ENCODE measurements at places on chromosomes 3 and 15. TPM values are rescaled to one million over a fixed set of nuclear protein-coding genes. Genes with fewer than 3 reads are reported as not detected.

DNA sequence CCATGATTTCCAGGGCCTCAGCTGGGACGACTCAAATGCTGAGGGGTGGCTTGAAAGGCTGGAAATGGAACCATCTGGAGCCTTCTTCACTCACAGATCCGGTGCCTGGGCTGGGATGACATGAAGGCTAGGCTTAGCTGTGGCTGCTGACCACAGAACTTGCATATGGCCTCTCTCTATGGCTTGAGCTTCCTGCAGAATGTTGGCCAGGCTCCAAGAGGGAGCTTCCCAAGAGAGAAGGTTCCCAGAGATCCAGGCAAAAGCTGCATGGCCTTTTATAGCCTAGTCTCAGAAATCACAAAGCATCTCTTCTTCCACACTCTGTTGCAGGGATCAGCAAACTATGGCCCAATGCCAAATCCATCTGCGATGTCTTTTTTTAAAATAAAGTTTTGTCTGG, 44.8 kb downstream of the GATM start:
- DNase-seq: peak; percentile 98

GRCh38 chr15:59999612-60000112, 4.4 kb upstream of the FOXB1 start:
- no peak for DNase-seq

DNA sequence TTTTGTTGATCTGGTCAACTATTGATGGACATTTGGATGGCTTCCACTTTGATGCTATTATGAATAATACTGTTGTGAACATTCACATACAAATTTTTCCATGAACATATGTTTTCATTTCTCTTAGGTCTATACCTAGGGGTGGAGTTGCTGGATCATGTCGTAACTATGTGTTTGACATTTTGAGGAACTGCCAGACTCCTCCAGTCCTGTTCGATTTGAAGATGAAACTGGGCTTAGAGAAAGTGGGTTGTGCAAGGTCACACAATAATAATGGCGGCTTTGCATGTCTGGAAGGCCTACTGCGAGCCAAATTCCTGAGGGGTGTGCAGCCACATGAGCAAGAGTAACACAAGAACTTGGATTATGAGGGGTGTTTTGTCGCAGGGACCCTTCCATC, 2.6 kb downstream of the TSEN2 start:
- no peak for DNase-seq

DNA sequence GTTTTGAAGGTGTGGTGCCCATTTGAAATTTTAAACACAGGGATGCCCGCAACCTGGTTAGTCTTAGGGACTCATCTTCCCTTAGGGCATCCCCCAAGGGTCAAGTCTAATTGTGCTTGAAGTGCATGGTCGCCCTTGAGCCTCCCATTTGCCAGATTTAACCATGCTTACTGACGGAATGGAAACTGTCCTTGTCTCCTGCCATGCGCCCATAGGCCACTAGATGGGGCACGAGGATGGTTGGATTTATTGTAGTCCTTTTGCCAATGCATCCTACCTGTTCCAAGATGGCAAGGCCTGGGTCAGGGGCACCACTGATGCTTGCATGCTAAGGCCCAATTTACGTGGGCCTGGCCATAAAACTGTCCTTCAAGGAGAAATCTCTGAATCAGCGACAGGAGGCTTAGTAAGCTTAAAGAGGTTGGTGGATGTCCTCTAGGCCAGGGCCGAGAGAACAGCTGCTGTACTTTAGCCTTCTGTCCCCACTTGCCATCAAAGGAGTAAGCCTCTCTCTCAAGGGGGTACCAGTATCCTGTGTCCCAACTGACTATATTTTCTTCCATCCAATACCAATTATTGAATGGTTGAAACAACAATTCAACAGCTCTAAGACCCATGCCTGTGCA, 355.4 kb downstream of the OTOL1 start:
- peak; percentile 74 for DNase-seq

DNA sequence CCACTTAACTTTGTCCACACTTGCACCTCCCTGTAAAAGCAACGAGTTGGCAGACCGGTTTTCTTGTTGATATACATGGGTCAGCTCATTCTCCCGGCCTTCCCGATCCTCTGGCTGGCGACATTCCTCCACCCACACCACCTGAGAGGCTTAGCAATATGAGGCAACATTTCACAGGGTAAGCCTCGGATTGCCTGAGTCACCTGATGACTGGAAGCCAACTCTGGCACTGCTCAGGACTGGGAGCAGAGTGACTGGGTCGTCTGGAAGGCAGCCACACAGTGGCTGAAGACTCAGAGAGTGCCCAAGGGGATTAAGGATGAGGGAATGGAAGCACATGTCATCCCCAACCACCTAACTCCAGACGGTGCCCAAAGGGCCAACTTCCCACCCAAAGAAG, 9.8 kb downstream of the HOMER2 start:
- DNase-seq: no peak

DNA sequence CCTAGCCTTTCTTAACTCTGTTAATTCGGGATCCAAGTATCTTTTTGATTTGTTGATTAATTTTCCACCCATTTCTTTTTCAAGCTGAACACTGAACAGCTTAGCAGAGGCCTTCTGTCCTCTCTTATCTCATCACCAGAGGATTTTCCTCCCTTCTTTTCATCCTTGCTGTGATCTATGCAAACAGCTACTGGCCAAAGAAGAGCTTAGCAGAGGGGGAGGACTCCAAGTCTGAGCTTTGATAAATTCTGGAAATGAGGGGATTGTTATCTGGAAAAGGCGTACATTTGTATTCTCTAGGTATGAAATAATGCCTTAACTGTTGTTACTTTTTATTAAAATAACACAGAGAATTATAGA, 13.4 kb downstream of the DZIP3 start:
- DNase-seq: no peak

DNA sequence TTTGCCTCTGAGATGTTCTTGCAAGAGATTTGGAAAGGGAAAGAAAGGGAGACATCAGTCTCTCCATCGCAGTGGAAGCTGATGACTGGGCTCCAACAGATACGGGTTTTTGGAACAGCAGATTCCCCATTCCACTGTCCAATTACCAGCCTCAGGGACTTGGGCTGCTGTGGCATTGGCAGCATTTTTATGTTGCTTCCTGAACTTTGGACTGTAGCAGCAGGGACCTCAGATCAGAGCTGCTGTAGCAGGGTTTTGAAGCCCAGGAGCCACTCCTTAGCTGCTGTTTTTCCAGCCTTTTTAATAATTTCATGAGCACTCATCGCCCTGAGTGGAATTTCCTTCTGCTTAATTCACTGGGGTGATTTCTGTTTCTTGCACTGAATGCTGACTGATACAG, 135.7 kb upstream of the SLCO3A1 start:
- no peak for DNase-seq

- DNase-seq: no peak
Observed at GRCh38 chr3:133851266-133851906, 44.3 kb downstream of the RAB6B start.

DNA sequence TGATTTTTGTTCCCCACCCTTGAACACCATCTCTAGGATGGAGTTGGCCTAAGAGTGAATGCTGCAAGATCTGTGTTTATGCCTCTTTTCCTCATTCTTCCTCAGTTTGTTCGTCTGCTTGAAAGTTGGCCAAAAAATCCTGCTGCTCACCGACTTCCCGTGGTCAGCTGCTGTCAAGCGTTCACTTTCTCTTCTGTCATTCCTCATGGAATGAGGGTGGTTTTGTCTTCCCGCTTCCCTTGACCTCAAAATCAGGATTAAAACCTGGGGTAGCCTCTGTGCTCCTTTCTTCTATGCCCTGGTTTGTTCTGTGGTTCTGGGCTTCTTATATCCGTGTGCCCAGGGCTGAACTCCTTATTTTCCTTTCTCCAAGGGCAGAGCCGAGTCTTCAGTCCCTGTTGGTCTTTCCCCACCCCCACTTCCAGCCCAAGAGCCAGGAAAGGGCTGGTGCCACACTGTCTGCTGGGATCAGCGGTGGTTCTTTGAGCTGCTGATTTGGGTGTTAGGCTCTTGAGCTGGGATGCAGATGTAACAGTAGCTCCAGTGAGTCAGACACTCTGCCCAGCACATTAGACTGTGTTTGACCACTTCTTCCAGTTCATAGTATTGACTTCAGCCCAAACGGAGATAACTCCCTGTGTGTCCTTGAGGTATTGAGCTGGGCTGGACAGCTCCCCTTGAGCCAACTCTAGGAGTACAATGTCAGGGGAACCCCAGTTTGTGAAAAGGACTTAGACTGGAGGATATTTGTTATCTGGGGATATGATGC, 2.3 kb downstream of the SERF2 start:
- DNase-seq: no peak

- DNase-seq: no peak
Observed at GRCh38 chr3:22380253-22380652, 629.2 kb upstream of the ZNF385D start.

GRCh38 chr3:48897460-48898376, 964 bp downstream of the SLC25A20 start:
- no peak for DNase-seq

- DNase-seq: no peak
Observed at GRCh38 chr15:65174509-65174908, 10.6 kb downstream of the CLPX start.

- no peak for DNase-seq
Observed at GRCh38 chr3:39278616-39278935, 1.3 kb downstream of the CX3CR1 start.

DNA sequence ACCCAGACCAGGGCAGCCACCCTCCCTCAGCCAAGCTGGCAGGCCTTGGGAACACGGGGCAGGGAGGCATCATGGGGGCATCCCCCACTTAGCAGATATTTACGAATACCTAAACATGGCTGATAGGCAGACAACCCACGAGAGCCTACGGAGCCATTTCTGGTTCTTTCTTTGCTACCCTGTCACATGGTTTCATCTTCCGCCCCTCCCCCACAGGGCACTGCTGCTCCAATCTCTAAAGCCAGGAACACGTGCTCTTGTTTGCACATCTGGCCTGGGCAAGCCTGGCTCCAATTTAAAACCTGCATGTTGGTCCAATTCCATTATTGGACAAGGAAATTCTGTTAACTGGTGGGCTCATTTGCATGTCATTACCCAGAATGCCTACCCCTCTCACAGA, 447.4 kb upstream of the NR2F2 start:
- DNase-seq: no peak

GRCh38 chr15:74904190-74904805, 2.4 kb downstream of the FAM219B start:
- DNase-seq: no peak

GRCh38 chr15:39797407-39797806, 14.8 kb upstream of the FSIP1 start:
- DNase-seq: no peak

GRCh38 chr3:183189641-183190040, 27.1 kb upstream of the LAMP3 start:
- DNase-seq: no peak

- DNase-seq: no peak
Observed at GRCh38 chr3:183163563-183163962, 1.0 kb upstream of the LAMP3 start.

GRCh38 chr15:62994975-62995681, 47.4 kb upstream of the TPM1 start:
- no peak for DNase-seq

DNA sequence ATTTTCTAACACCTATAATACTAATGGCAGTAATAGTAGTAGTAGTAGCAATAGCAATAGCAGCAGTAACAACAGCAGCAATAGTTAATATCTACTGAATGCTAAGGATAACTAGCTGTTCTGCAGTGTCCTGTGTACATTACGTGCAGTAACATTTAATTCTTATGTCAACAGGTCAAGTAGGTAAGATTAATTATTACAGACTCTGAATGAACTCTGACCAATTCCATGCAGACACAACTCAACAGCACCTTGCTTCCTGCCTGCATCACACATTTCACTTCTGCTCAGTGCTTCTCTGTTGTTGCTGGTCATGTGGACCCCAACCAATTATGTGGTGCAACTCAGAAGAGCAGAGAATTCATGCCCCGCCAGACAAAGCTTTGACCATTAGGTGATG, 39.9 kb upstream of the ARHGEF26 start:
- DNase-seq: no peak

- no peak for DNase-seq
Observed at GRCh38 chr3:192902549-192902948, 15.1 kb downstream of the MB21D2 start.

- DNase-seq: no peak
Observed at GRCh38 chr3:13194285-13195209, 121.3 kb upstream of the IQSEC1 start.

The TTC23 gene
- total RNA-seq: 16.0 TPM

The GHSR gene
- total RNA-seq: not detected

The NANOGP8 gene
- total RNA-seq: not detected

The GJD2 gene
- not detected for total RNA-seq

The STRIT1 gene
- total RNA-seq: not detected

The KIF23 gene
- total RNA-seq: 61.8 TPM

The DNASE1L3 gene
- total RNA-seq: 1.3 TPM

The MUC13 gene
- total RNA-seq: not detected
